CD4-positive, alpha-beta T cell treated with Interleukin-4 for 1 hour (primary cell): ENCODE measurements at places on chromosomes 3 and 15.

- no peak for DNase-seq
These were observed 93.2 kb upstream of the CCDC80 start for GRCh38 chr3:112734171-112734570.

GRCh38 chr3:58792921-58793451 lies 126.4 kb upstream of the FAM3D start:
- no peak for DNase-seq

- no peak for DNase-seq
These were observed 198.7 kb upstream of the CHRNA7 start for GRCh38 chr15:31831596-31831995.

GRCh38 chr15:73695773-73696640 lies 11.8 kb downstream of the CD276 start:
- no peak for DNase-seq

- no peak for DNase-seq
These were observed 38.6 kb upstream of the PLXNA1 start for GRCh38 chr3:126944089-126944965.

- no peak for DNase-seq
These were observed 83.6 kb downstream of the BDH1 start for GRCh38 chr3:197472151-197472550.
